Kidney epithelial cell (primary cell): ENCODE measurements at places on chromosomes 5 and 9. TPM values are rescaled to one million over a fixed set of nuclear protein-coding genes. Genes with fewer than 3 reads are reported as not detected.
A peak's percentile ranks its signal among the peaks of the same experiment; 100 is the strongest.

- no peak for DNase-seq
These were observed 101.5 kb downstream of the KCNT1 start for GRCh38 chr9:135803441-135803840.

- DNase-seq: no peak
These were observed 157.8 kb downstream of the TLE1 start for GRCh38 chr9:81531511-81531910.

DNA sequence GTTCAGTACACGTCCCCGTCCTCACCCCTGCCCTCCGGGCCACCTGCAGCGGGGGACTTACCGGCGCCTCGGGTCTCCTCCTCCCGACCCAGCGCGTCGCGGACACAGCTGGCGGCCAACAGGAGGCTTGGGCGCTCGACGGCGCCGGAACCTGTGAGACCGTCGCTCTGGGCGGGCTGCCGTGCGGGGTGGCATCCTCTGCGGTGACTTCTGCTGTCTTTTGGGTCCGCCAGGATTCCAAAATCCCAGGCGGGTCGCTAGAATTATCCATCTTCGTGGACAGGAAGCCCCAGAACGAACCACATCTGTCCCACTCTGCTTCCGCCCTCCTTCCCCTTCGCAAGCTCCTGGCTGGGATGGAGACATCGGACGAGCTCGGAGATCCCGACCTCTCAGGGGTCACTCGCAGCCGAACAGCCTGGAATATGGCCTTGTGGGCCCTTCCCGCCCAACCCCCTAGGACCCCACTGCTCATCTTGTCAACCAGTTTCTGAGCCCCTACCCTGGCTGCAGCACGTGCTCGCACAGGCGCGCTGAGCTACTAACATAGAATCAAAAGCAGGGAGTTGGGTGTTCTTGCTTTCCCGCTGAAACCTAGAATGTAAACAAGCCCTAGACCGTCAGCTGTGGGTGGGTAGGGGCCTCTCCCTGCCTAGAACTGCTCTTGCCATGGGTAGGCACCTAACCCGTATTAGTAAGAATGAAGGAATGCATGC lies 947 bp upstream of the MARCHF3 start:
- DNase-seq: no peak

- DNase-seq: no peak
These were observed 51.4 kb downstream of the EBF1 start for GRCh38 chr5:159048298-159048697.

- DNase-seq: no peak
These were observed 12.9 kb downstream of the TLE4 start for GRCh38 chr9:79584655-79584982.

DNA sequence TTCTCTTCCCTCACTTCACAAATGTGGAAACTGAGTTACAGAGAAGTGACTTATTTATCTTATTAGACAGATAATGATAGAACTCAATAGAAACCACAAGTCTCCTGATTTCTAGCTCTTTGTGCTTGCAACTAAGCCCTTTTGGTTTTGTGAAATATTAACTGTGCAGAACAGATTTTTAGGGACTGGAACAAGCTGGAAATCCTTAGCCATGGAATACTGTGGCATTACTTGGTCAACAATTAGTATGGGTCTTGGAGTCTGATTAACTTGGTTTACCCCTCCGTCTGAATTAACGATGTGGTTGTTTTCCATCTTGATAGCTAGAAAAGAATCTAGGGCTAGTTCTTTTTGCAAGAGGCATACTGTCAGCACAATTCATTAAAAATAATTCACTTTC lies 584 bp upstream of the KLF9 start:
- DNase-seq: no peak

- no peak for DNase-seq
These were observed 48.1 kb upstream of the NKD2 start for GRCh38 chr5:960551-960950.

DNA sequence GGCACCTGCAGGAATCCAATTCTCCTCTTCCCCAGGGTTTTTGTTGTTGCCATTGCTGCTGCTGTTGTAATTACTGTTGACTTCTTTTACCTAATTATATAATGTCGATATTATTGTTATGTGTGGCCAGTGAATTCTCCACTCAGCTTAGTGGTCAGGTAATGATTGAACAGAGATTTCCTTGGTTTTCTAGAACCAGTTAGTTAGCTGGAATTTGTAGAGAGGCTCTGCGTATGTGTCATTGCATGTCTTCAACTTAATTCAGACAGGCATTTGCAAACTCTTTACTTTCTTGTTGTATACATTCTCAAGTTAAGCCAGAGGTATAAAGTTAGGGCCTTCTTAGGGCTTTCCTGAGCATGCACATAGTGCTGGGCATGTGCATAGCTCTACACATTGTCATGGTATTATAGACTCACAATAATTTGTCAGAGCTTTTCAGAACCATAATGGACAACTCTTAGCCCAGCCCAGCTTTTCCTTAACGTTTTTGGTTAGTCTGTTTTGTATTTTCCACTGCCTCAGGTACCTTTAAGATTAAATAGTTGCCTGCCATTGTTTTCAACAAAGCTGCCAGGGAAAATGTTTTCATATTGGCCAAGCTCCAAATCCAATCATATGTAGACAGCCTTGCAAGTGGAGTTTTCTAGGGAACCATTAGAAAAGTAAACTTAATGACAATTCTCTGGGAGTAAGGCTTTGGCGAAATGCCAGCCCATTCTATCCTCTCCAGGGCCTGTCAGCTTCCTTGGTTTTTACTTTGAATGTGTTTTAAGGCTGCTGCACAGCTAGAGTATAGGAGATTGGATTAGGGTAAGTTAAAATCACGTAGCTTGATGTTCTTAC lies 68.1 kb downstream of the UBE2R2 start:
- DNase-seq: no peak

GRCh38 chr5:80106916-80107315 lies 71.8 kb downstream of the THBS4 start:
- no peak for DNase-seq

DNA sequence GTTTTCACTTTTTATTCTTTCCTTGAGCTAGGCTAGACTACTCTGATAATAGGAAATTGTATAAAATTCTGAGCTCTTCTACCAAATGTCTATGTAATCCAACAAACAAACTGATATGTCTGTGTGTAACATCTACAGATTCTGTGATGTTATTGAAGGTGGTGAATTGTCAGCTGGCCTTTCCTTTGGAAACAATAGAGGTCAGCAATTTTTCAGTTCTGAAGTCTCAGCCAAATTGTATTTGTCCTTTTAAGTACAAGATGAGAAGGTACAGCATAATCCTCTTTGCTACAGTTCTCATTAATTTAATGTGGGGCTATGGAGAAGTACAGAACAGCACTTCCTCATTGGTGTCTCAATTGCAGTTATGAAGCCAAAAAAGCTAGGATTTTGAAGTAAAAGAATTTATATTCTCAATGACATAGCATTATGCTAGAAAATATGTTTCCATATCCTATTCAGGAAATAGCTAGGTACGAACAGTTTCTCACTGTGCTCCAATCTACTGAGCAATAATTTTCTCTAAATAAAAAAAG lies 198.0 kb downstream of the HINT1 start:
- DNase-seq: no peak

GRCh38 chr9:109910671-109911518 lies 130.9 kb downstream of the PALM2AKAP2 start:
- peak; percentile 44 for DNase-seq

DNA sequence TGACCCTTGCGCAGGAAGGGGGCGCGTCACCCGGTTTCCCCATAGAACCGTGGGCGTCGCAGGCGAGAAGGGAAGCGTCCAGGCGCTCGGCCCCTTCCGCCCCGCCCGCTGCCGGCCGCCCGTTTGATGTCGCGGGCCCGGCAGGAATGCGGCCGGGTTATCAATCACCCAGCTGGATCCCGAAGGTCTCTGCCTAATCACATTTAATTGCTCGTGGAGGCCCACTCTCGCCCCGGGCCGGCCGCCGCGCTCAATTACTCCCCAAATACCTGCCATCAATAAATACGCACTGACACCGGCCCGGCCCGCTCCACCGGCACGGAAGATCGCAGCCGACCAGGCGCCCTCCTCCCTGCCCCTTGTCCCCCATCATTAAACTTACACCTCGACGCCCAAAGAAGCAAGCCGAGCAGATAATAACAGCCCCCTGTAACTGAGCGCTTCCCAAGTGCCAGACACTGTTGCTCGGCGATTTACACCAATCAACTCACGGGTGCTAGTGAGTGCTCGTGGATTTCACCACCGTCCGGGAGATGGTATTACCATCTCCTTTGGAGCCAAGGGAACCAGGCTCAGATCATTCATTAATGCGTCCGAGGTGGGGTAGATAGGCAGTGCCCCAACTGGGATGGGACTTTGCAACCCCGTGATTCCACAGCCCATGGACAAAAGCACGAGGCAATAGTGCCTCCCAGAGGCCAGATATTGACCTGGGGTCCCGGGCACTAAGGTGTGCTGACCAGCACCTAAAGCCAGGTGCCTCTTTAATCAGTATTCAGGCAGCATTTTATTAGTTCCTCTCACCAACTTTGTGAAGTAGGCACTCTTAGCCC lies 11.3 kb downstream of the MSX2 start:
- no peak for DNase-seq

GRCh38 chr9:74570879-74571512 lies 73.9 kb downstream of the RORB start:
- DNase-seq: no peak

DNA sequence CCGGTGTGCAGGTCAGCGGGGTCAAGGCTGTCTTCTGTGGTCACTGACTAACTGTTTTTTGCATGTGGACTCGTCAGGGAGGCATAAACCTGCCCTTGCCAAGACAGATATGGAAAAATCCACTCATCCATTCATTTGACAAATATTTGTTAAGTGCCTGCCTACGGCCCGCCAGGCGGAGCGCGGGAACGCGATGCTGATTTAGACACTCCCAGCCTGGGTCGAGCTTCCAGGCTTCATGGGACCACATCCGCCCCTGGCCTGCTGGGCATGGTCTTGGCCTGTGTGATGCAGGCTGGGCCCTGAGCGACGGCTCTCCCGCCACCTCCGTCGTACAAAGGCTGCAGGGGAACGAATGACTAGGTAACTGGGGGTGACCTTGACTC lies 18.1 kb downstream of the MYMK start:
- peak; percentile 38 for DNase-seq

DNA sequence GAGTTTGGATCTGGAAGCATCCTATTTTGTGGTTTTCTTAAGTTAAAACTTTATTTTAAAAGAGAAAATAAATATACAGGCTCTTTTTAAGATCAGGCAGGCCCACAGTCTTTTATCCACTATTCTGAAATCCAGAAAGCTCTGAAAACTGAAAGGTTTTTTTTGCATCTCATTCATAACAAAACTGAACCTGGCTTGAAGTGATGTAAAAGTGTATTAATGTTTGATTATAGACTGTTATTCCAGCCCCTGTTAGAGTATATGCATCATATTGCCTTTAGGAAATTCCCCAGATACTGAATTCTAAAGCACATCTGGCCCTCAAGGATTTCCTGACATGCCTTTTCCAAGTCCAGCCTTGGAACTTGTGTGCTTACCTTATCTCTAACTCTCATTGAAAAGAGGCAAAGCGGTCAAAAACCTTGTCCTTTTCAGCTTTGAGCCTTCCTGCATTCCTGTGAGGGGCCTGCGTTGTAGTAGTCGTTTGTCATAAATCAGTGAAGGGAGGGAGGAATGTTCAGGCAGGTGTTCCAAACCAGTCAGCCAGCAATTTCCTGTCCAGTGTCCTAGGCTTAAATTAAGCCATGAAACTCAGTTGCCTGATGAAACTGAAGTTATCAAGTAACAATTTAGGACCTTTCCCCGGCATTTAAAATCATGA lies 110.4 kb downstream of the TLE4 start:
- no peak for DNase-seq

GRCh38 chr5:158285698-158286097 lies 426.8 kb upstream of the CLINT1 start:
- DNase-seq: no peak

DNA sequence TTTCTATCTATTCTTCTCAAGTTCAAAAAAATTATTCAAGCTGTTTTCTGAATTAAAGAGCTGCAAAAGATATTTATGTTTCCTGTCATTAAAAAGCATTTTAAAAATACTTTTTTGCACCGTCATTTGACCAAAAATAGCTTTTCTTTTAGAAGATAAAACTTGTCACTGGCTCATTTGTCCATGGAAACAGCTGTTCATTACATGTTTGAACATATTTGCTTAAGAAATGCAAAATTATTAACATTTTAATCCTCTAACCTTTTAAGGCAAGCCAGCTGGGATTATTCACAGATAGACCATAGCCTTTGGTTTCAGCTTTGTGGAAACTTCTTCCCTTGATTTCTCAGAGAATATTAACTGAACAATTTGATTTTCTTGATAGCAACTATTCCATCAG lies 393.9 kb downstream of the TUSC1 start:
- no peak for DNase-seq

- DNase-seq: no peak
These were observed 34.6 kb downstream of the LHX2 start for GRCh38 chr9:124046189-124046588.

DNA sequence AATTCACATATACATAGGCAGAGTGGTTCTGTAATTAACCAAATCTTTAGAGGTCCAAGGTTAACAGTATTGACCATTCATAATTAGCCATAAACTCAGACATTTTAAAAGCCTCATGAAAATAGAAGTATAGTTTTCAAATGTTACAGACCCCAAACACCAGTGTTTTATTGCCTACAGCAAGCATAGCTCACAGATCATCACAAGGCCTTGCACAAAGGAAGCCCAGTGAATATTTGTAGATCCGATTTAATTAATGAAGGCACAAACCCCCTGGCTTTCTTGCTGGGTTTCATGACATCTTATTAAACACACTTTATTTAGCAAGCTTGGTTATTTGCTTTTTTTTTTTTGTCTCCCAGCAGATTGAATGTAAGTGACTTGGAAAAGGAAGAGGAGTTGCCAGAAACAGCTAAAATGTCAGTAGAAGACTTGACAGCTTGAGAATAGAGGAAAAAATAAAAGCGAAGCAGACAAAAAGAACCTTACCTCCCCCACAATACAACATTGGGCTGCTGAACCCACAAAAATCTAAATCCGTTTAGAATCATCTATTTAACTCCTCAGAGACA lies 283.9 kb upstream of the TNC start:
- no peak for DNase-seq

- no peak for DNase-seq
These were observed 61.3 kb downstream of the MEGF9 start for GRCh38 chr9:120652934-120653333.

- DNase-seq: peak; percentile 57
These were observed 459.6 kb upstream of the PAPPA start for GRCh38 chr9:115694014-115694413.

DBH gene
- total RNA-seq: not detected in 2 replicates

CLIC3 gene
- 0.75 TPM in 1 of 2 replicates, not detected in the other for total RNA-seq

PTGR1 gene
- total RNA-seq: 52.2 and 59.9 TPM in 2 replicates

FABP6 gene
- not detected in 2 replicates for total RNA-seq

GRIN3A gene
- total RNA-seq: not detected in 2 replicates

KIF4B gene
- not detected in 2 replicates for total RNA-seq

OSMR gene
- total RNA-seq: 46.7 and 47.0 TPM in 2 replicates

EGFL7 gene
- 56.2 and 58.7 TPM in 2 replicates for total RNA-seq

LIX1 gene
- total RNA-seq: 0.07 TPM in 1 of 2 replicates, not detected in the other

ENG gene
- 3.4 and 6.3 TPM in 2 replicates for total RNA-seq

ANKRD33B gene
- total RNA-seq: 5.0 and 5.5 TPM in 2 replicates

PPP6C gene
- total RNA-seq: 24.7 and 25.3 TPM in 2 replicates

IL4 gene
- not detected in 2 replicates for total RNA-seq

CEP120 gene
- total RNA-seq: 16.4 and 20.1 TPM in 2 replicates

SLC34A3 gene
- total RNA-seq: 0.25 TPM in 1 of 2 replicates, not detected in the other

CCDC69 gene
- 3.1 and 4.4 TPM in 2 replicates for total RNA-seq

ZNF367 gene
- 1.4 and 2.4 TPM in 2 replicates for total RNA-seq

LHX6 gene
- 0.07 and 0.84 TPM in 2 replicates for total RNA-seq

CDH12 gene
- total RNA-seq: not detected in 2 replicates
